ENCODE measurements at places on chromosomes 2 and 18. TPM values are rescaled to one million over a fixed set of nuclear protein-coding genes. Genes with fewer than 3 reads are reported as not detected.

The LRP1B gene
- total RNA-seq: 0.12 TPM

The RSAD2 gene
- 25.7 TPM for total RNA-seq

The WNT6 gene
- not detected for total RNA-seq

DNA sequence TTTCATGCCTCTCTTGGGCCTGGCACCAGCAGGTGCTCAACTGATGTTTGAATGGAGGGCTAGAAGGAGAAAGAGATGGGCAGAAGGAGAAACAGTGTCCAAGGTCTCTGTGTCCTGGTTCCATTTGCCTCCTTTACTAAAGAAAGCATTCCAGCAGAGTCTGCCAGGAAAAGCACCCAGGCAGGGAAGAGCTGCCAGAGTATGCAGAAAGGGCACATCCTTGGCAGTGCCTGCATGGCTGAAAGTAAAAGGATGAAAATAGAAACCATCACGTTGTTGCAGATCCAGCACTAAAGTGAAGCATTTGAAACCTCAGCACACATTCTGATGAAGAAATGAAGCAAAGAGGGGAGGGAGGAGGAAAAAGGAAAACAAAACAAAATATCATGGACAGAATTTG is 142.2 kb downstream of the ESCO1 start:
- DNase-seq: no peak

- no peak for DNase-seq
These were observed 179.5 kb downstream of the CELF4 start for GRCh38 chr18:37385846-37386778.

DNA sequence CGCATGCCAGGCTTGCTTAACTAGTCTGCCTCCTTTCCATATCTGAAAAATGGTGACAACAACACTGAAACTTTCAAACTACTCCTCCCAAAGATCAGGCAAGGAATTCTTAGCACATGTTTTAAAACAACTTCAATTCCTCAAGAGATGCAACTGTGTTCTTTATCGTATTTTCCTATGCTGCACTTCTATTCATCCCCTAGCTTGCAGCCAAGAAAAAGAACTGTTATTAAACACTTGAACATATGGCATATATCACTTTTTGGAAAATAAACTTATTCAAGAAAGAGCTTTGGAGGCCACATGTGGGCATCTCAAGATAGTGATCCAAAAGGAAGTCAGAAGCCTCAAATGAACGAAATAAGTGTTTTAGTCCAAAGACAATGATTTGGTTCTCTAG is 75.6 kb upstream of the STAM2 start:
- DNase-seq: no peak

DNA sequence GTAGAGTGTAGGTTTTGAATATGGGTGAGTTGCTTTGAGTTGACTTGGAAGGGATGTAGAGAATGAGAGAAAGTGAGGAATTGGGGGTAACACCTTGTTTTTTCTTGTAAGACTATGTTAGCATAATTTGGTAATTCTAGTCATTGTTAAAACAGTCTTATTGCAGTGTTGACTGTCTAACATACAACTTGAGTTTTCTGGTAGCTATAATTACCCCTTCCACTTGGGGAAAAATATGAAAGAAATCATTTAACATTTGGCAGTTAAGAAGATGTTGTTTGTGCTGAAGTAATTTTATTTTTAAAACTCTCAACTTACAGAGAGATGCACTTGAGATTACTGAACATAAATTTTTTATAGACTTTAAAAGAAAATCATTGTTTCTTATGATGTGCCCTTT is 108.2 kb downstream of the COMMD1 start:
- DNase-seq: no peak

Measured in upper lobe of right lung (tissue), 1 donor.